ENCODE measurements at places on chromosomes 4 and X.

GRCh38 chr4:1795299-1796195 is 2.5 kb downstream of the FGFR3 start:
- no peak for DNase-seq

DNA sequence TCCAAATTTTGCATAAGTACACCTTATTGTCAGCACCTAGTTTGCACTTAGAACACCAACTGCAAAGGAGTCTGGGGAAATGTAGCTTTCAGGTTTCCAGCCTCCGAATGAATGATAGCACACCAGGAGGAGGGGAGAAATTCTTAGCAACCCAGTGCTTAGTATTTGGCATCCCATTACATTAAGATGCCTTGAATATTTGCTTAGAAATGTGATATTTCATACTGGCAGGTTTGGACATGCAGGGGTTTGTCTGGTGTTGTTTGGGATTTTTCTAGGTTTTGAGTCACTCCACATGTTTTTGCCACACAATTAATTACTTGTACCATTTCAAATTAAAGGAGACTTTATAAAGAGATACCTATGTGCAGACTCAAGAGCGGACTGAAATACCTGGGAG is 60.3 kb upstream of the CAMK2D start:
- DNase-seq: no peak

- no peak for DNase-seq
These were observed 136.8 kb downstream of the RAPGEF2 start for GRCh38 chr4:159239629-159240028.

DNA sequence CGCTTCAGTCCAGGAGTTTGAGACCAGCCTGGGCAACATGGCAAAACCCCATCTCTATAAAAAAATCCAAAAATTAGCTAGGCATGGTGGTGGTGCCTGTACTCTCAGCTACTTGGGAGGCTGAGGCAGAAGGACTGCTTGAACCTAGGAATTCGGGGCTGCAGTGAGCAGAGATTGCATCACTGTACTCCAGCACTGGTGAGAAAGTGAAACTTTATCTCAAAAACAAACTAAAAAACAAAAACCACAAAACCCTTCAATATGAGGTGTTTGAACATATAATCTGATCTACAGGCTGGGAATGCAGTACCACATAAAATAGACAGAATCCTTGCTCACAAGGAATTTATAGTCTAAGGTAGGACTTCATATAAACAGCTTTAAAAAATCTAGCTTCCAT is 103.9 kb downstream of the PDS5A start:
- DNase-seq: no peak

GRCh38 chrX:104310657-104311254 is 56.0 kb upstream of the ESX1 start:
- DNase-seq: no peak

DNA sequence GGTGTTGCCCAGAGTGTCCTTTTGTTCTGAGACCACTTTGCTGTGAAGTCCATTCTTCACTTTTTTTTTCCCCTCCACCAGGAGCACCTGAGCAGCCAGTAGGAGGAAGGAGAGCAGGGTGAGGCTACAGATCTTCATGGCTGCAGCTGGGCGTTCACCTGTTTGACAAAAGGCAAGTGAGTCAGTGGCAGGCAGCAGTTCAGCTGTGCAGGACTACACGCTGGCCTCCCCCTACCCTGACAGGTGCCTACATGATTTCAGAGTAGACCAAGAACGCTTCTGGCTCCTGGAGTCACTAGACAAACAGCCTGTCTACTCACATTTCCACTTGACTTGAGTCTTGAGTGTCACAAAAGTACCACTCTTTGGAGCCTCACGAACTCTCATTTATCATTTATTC is 2.0 kb downstream of the FGFBP1 start:
- DNase-seq: no peak

Data from activated CD4-positive, CD25-positive, alpha-beta regulatory T cell treated with anti-CD3 and anti-CD28 coated beads, Interleukin-2, amount 50 U/mL, for 16 hours (primary cell).